ENCODE measurements at places on chromosomes 1 and 21.

- peak; percentile 24 for DNase-seq
These were observed at the start of gene COL18A1 for GRCh38 chr21:45404730-45405270. TSS of gene COL18A1 (plus strand) at chr21:45405165. CDS start at chr21:45405231, 66 bp downstream.

DNA sequence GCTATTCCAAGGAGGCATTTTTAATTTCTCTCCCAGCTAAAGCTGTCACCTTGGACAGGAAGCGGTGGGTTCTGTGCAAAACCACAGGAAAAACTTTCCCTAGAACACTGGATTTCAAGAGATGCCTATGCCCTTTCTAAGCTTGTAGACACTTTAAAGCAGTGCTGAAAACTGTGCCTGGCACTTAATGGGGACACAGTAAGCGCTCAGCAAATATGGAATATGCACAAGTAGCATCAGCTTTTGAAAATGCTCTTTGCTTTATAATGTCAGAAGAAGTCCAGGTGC is 50.9 kb upstream of the TARBP1 start:
- DNase-seq: no peak

DNA sequence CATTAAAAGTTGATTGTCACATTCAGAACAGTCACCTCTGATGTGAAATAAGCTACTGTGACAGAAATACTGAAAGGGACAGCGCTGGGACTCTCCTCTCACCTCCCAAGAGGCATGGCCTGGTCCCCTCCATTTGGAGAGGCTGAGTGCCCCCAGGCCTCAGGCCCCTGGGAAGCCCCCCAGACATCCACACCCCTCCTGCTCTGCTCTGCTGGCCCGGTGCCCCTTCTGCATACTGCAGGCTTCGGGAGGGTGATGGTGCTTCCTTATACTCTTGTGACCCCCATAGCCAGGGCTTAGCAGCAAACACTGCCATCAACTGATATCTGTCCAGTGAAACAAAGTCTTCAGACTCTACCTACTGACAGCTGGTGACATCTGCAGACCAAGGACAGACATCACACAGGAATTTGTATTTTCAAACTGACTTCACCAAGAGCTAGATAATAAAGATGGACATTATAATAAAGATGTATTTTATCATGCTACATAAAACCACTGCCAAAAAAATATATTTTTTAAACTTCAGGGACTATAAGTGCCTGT is 36.9 kb downstream of the C2CD2 start:
- no peak for DNase-seq

GRCh38 chr1:28775121-28775942 is 36.6 kb upstream of the OPRD1 start:
- peak; percentile 54 for DNase-seq

DNA sequence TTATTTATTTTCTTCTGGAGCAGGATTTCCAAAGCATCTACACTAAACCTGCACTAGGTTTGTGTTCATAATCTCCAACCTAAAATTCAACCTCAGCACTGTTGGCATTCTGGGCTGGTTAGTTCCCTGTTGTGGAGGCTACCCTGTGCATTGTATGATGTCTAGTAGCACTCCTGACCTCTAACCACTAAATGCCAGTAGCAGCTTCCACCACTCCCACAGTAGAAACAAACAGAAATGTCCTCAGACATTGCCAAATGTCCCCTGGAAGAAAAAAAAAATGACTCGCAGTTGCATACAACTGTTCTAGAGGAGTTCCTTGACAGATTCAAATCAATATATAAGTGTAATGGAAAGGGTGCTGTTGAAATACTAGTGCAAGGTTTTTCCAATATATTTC is 18.9 kb downstream of the GRIK1 start:
- no peak for DNase-seq

DNA sequence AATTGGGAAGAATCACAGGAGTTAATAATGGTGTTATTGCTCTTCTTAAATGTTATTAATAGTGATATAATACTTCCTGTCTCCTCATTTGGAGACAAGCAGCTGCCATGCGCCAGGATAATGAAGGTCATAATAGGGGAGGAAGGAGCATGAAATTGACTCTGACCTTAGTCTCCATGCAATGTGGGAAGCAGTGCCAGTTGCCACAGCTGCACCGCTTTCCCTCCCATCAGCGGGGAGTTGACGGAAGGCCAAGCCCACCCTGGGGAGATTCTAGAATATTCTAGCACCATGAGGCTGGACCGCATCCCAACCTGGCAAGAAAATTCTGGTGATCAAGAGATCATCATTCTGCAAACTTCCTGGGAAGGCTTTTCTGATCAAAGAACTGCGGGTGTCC is 11.0 kb upstream of the OLIG1 start:
- no peak for DNase-seq

GRCh38 chr21:41706678-41707077 is 60.2 kb downstream of the RIPK4 start:
- no peak for DNase-seq

DNA sequence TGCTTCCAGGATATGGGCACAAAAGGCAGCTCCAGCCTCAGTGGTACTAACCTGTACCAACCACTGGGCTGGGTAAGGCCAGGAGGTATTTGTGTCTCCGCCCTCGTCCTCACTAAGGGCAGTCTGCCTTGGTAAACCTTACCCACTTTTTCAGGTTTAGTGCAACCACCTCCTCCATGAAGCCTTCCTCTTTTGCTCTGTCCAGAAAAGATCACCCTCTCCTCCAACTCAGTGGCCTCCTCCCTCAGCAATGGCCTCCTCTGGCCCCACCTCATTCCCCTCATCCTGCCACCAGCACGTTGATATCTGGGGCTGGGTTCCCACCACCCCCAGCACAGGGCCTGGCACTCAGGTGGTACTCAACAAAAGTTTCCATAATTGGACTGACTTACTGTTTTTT is 161.5 kb downstream of the GRIK3 start:
- DNase-seq: no peak

- DNase-seq: no peak
These were observed 186.3 kb upstream of the BRINP3 start for GRCh38 chr1:190663962-190664361.

DNA sequence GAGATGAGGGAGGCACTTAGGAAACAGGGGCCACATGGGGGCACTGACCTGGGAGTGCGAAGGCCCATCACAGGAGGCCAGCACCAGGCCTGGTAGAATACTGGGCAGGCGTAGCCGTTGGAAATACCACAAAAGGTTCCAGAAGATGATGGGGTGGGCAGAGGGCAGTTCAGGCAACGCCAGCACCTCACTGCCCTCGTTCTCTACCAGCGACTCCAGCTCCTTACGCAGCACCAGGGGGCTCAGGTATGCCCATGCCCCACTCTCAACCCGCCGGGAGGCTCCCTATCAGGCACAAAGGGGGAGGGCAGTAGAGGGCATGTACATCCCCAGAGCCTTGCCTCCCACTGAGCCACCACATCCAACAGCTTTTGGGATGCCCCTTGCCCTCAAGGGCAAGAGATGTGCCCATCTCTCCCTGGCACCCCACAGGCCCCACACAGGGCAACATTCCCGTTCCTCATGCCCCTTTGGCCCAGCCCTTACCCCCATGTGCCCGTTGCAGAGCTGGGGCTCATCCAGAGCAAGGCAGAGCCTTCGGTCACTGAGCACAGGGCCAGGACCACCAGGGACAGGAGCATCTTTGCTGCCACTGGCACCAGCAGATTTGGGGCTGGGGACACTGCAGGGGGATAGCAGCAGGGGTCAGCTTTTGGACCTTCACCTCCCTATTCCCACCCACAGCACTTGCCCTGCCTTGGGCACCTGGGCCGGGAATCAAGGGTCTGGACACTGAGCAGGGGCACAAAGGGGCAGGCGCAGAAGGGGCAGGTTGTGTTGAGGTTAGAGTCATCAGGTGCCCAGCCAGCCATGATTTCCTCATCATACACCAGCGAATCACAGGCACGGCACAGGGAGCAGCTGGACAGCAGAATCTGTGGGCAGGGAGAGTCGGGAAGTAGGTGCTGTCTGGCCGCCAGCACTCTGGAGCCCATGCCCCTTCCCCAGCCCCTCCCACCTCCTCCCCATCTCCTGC is 9.7 kb upstream of the GATAD2B start:
- DNase-seq: no peak

DNA sequence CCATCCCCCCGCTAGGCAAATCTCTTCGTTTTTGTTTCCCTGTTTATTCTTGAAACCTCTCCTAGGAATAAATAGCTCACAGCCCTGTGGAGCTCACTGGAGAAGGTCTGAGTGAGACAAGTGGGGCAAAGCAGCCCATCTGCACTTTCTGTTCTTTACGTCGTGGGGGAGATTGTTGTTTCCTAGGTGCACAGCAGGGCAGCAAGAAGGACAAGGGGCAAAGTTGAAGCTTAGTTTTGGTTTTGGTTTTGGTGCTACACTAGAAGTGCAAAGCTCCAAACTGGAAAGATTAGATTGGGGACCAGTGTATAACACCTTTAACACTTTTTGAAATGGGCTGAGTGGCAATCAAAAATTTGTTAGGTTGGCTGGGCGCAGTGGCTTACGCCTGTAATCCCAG is 76.6 kb downstream of the GPR88 start:
- DNase-seq: no peak

DNA sequence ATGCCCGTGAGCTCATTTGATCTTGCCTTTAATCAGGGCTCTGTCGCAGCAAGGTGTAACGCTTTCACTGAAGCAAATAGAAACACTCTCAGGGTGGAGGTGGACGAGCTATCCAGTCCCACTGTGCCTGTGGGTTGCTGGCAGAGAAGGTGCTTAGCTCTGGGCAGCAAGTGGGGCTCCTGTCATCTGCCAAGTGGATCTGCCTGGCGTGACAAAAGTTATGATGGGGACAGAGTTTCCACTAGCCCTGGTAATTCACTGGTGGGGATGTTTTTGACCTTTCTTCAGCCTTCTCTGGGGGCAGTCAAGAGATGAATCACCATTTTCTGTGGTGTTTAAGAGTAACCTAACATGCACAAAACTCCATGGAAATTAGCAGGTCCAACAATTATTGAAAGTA is 71.3 kb upstream of the EDEM3 start:
- no peak for DNase-seq

DNA sequence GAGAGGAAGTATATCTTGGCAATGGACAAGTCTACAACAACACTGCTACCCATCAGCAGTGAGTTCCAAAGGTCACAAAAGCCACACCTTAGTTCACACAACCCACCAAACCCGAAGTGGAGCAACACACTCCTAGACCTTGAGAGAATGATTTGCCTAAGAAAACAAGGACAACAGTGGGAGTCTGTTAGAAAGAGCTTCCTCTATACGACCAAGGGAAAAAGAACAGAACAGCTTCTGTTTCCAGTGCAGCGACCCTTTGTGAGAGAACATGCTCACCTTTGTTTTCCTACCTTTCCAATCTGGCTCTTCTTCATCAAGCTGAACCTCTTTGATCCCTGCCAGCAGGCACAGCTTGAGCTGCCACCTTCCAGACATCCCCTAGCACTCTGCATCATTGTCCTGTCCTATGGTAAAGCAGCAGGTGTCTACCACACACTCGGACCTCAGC is 56.7 kb upstream of the PALMD start:
- DNase-seq: no peak

DNA sequence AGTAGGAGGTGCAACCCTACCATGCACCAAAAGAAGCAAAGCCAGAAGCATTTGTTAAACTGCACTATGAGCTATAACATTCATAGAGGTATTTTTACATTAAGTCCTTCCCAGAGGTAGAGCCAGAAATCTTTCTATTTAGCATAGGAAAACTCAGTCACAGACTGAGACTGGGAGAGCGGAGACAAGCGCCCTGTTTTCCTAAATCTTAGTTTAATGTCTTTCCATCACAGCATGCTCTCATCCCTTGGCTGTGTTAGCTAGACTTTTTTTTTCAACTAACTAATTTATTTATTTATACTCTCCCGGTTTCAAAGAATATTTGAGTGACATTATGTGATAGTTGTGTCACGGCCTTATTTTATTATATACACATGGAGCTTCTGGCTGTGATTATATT is 304.1 kb downstream of the LMX1A start:
- DNase-seq: no peak

DNA sequence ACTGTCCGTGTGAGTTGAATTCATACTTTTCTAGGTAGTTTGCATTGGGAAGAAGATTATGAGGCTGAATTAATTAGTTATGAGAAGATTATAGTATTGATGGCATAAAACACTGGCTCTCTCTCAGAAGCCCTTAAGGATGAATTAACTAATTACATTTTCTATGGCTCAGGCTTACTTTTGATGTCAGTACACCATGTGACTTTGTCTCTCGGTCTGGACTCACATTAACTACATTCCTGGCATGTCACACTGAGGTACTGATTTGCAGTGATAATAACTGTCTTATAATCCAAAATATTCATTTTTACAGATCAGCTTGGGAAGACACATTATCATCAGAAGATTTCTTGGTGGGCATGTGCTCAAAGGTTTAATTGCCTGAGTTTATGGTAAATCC is 362.2 kb downstream of the ZP4 start:
- DNase-seq: no peak

DNA sequence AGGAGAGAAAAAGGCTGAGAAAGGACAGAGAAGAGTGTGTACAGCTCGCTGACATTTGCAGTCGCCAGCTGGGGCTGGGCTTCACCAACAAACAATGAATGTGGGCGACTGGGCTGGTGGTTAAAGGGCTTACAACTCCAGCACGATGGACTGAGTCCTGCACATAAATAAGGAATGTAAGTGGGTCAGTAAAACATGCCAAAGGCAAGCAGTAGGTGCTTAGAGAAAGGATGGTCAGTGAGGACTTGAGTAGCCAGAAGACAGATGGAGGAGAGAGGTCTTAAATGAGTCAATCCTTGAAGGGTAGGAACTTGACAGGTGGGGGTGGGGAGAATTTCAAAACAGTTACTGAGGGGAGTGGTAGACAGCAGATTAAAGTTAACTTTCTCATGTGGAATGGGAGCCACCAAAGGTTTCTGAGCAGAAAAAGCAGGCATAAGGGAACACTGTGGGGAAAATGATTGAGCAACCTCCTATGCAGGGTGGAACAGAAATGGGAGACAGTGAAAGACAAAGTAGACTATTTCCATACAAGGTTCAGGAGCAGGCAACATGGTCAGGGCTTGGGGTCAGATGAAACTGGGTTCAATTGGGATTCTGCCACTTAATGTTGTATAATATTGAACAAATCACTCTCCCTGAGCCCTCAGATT is 37.4 kb downstream of the GADD45A start:
- no peak for DNase-seq

DNA sequence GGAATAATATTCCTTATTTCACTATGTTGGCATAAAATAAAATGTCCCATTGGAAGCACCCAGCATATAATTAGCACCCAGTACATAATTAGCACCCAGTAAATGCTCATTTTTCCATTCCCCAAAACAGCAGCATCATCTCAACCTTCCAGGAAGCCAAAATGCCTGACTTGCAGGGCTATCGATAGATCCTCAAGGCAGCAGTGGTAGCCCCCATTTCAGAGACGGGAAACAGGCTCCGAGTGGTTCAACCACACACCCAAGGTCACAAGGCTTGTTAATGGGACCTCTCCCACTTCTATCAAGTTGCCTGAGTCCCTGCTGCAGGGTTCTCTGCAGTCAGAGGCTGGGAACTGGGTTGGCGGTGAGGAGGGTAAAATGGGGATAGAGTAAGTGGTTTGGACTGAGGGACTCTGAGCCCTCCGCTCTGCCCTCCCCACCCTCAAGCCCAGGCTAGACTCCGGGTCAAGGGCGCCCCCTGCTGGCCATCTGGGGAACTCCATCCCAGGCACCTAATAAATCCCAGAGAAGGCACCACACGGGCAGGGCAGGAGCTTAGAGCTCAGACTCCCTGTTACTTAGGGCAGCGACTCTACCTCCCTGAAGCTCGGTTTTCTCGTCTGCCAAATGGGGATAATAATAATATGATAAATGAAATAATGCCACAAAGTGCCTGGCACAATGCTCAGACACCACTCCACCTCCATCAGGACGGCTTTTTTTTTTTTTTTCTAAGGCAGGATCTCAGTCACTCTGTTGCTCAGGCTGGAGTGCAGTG is 21.9 kb upstream of the LAPTM5 start:
- peak; percentile 97 for DNase-seq

GRCh38 chr21:44907225-44907965 is 13.3 kb downstream of the ITGB2 start:
- no peak for DNase-seq

- no peak for DNase-seq
These were observed 6.5 kb upstream of the BACE2 start for GRCh38 chr21:41161428-41161827.

Data from stimulated activated CD4-positive, alpha-beta T cell treated with anti-CD3 and anti-CD28 coated beads, Interleukin-2, amount 100 ng/mL, for 48 hours (primary cell).